ENCODE measurements at places on chromosomes 5 and 9.

- no peak for DNase-seq
Observed at GRCh38 chr9:84411683-84412267, 71.2 kb upstream of the SLC28A3 start.

DNA sequence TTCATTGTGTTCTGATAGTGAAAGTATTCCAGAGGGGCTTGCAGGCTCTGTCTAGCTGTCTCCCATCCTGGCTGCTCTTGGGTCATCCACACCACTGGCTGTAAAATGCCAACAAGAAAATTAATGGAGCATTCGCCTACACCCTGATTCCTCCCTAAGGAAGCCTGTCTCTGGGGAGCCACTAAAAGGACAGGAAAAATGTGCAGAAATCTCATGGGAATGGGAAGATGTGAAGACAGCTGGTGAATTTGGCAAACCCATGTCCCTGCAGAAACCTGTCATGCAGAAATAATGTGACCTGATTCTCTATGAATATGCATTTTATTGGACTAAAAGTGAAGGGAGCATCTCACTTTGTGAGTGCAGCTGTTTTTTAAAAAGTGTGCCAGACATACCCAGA is 265.6 kb downstream of the TUSC1 start:
- no peak for DNase-seq

- no peak for DNase-seq
Observed at GRCh38 chr9:136614967-136615623, 47.6 kb upstream of the EGFL7 start.

DNA sequence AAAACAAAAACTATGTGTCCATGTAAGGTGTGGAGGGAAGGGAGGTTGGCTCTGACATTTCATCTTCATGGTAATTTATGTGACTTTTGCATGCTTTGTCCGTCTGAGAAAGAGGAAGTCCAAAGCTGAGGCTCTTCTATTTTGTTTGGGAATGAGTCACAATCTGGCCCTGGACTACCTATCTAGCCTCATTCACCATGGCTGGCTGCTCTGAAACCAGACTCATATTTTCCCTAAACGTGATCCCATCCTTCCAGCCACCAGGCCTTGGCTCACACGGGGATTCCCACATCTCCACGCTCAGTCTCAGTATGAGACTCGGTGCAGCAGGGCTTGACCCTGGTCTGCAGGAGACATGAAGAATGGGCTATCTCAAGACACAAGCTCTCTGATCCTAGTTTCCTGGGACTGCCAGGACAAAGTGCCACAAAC is 672.8 kb downstream of the ACTL7B start:
- DNase-seq: no peak

DNA sequence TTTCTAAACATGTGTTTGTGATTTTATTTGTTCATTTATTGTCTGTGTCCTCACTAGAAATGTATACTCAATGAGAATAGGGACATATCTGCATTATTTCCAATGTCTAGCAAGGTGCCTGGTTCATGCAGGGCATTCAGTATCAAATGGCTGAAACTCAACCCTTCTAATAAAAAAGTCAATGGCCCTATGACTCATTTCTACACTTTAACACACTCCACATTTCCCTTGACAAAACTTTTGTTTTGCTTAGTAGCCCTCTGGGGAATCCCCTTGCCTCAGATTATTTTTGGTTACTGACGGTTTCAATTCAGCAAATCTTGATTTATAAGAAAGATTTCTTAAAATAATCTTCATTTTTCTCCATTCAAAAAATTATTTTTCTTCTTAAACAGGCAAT is 206.0 kb upstream of the DMRTA1 start:
- DNase-seq: no peak

GRCh38 chr5:149376104-149376503 is 3.0 kb downstream of the IL17B start:
- no peak for DNase-seq

DNA sequence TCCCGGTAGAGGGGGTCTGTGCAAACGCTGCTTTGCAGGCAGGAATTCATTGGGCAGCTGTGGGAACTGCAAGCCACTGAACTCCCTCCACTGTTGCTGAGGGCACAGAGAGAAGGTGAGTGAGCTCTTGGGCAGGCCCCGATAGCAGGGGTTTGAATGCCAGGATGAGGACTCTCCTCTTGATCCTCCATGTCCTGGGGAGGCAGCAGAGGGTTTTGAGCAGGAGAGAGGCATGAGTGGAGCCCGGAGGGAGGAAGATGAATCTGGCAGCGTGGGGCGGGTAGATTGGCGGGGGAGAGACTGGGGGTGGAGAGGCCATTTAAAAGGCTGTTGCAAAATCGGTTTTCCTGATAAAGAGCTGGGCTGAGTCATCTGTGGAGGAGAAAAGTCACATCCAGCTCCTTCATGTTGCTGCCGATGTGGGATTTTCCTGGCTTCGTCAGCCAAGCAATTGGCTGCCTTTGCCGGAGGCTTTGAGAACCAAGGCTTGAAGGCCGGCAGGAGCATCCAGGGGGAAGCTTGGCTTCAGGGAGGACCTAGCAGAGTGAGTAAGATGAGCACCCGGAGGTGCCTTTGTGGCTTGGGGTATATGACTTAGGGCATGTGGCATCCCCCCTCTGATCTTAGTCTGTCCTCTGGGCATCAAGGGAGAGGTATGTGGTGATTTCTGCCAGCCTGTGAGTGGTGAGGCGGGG is at the start of gene SYNPO:
Gene SYNPO, plus strand, starts transcription at position 350 of the 695 bp plus-strand sequence. CDS start 7,616 bp downstream, outside the sequence.
- DNase-seq: peak; percentile 61

GRCh38 chr9:72362118-72362531 is 2.9 kb downstream of the ZFAND5 start:
- peak; percentile 37 for DNase-seq

DNA sequence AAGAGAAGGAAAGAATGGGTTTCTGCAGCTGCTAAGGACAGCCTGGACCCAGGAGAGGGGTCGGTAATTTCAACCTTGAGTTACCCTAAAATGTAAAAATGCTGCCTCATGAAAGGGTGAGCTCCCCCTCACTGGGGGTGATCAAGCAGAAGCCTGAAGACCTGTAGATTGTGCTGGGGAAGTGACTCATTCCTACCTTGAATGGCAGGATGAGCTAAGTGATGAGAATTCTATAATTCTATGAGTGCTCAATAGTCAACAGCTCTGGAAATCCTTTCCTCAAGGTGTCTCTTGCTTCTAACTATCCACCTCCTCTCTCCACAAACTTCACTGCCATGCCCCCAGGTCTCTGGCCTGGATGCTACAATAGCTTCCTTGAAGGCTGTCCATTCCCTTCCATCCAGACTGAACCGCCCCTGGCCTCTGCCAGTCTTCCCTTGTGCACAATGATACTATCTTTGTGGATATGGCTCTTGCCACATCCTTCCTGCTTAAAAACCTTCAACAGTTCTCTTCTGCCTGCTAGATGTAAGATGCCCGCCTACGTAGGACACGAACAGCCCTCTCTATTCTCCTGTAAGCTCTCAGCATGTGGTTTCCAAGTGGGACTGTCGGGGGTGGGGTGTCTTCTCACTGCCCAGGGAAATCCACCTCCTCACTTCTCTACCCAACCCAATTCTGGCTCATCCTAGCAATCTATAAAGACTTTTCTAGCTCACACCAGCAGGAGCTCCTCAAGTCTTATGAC is 50.6 kb downstream of the PTPN3 start:
- no peak for DNase-seq

DNA sequence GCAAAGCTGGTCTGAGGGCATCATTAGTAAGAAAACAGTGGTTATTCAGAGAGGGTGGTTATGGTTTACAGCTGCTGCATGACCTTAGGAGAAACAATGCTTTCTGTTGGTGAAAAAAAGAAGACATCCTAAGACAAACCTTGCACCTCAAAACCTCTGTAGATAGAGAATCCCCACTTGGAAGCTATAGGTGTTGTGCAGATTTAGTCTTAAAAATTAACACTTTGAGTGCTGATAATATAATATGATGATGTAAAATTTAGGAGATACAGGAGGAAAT is 1.4 kb upstream of the PTTG1 start:
- DNase-seq: no peak

Data from SW480 (cell line).